A549 treated with Mapracorat at 1 μM for 4 hours (cell line): ENCODE measurements at places on chromosomes 3 and 15. TPM values are rescaled to one million over a fixed set of nuclear protein-coding genes. Genes with fewer than 3 reads are reported as not detected.

CHST13 gene
- total RNA-seq, result 0.40 to 1.3 TPM (median 0.85 TPM) in 5 replicates

MKRN2 gene
- total RNA-seq, result 24.9 to 28.5 TPM (median 26.7 TPM) in 5 replicates

EDC3 gene
- total RNA-seq, result 18.0 to 23.2 TPM (median 21.9 TPM) in 5 replicates

ACKR4 gene
- total RNA-seq, result not detected in 5 replicates
